ENCODE measurements at places on chromosomes 12 and 14.
A peak's percentile ranks its signal among the peaks of the same experiment; 100 is the strongest.

GRCh38 chr12:94942663-94943062, 60.8 kb downstream of the NDUFA12 start:
- no peak for DNase-seq

- DNase-seq, result no peak
These were observed 83.4 kb downstream of the TESC start for GRCh38 chr12:117015811-117016210.

DNA sequence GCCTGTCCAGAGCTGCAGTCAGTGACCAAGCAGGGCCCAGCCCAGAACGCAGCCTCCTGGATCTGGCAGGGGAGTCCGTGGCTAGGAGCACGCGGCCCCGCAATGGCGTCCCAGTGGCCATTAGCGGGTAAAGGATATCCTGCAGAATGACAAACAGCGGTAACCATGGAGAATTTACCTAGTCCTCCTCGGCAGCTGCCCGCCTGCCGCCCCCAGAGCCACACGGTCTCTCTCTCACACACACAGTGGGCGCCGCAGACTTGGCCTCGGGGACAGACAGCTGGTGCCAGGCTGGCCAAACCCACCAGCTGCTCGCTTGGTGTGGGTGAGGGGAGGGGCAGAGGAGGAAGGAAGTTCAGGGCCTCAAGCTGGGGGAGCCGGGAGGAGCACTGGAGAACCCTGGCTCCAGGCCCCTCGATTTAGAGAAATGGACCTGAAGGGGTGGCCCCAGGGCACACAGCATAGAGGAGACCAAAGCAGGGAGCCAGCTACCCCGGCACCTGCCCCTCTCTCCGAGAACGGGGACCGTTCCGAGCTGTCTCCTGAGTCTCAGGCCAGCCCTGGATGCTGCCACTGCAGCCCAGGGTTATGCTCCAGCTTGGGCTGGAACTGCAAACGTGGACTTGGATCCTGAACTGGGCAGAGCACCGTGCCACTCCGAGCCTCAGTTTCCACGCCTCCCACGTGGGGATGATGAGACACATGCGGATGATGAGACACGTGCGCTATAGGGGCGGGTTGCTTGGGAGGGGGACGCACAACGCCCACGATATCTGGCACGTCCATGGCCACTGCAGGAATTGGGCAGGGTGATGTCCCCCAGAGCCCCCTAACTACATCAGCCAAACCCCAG, 3.4 kb downstream of the CDK2AP1 start:
- DNase-seq, result peak; percentile 12

GRCh38 chr14:105256292-105256960, 8.1 kb downstream of the BTBD6 start:
- DNase-seq, result no peak

GRCh38 chr12:131089531-131090273, 136.0 kb downstream of the ADGRD1 start:
- no peak for DNase-seq

DNA sequence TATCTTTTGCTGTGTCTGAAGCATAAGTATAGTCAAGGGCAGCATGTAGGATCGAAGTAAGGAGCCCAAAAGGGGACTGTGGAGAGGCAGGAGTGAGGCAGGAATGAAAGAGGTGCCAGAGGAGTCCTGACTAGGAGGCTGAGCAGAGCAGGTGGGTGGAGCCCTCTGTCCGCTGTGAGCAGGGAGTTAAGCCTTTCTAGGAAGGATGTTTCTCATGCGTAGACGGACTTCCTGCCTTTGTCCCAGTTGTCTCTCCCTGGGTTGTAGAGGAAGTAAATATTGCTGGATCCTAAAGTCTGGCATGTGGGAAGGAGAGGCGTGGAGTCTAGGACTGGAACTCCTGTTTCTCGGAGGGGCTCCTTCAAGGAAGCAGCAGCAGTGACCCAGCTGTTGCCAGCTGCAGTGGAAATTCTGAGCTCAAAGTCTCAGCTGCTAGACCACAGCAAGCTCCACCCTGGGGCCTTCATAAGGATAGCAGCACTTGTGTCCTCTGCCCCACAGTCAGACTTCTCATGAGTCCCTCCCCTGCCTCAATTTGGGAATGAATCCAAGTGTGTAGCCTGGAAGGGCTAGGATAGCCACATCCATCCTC, 44.0 kb downstream of the RBMS2 start:
- peak; percentile 39 for DNase-seq

- DNase-seq, result no peak
These were observed 15.5 kb upstream of the ETV6 start for GRCh38 chr12:11633968-11634367.

- DNase-seq, result no peak
These were observed 122.1 kb downstream of the CPNE8 start for GRCh38 chr12:38783304-38783703.

GRCh38 chr14:95034788-95035187, 122.5 kb downstream of the DICER1 start:
- no peak for DNase-seq

DNA sequence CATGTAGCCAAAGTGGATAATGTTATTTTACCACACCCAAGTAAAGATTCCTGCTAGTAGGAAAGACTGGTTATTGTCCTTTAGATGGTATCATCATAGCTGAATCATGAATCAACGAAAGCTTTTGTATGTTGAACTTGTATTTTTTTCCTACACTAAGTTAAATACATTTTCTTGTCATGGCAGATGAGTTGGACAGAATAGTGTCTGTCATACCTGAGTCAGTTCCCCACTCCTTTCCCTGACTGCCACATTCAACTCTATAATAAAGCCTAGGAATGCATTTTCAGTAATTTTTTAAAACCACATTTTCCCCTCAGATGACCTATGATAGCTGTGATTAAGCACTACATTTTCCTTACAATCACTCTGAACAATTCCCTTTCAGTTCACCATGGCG, 9.3 kb upstream of the PTHLH start:
- no peak for DNase-seq

- no peak for DNase-seq
These were observed 79.7 kb downstream of the FGD4 start for GRCh38 chr12:32478858-32479725.

GRCh38 chr14:36161776-36162175, 14.7 kb downstream of the PTCSC3 start:
- no peak for DNase-seq

DNA sequence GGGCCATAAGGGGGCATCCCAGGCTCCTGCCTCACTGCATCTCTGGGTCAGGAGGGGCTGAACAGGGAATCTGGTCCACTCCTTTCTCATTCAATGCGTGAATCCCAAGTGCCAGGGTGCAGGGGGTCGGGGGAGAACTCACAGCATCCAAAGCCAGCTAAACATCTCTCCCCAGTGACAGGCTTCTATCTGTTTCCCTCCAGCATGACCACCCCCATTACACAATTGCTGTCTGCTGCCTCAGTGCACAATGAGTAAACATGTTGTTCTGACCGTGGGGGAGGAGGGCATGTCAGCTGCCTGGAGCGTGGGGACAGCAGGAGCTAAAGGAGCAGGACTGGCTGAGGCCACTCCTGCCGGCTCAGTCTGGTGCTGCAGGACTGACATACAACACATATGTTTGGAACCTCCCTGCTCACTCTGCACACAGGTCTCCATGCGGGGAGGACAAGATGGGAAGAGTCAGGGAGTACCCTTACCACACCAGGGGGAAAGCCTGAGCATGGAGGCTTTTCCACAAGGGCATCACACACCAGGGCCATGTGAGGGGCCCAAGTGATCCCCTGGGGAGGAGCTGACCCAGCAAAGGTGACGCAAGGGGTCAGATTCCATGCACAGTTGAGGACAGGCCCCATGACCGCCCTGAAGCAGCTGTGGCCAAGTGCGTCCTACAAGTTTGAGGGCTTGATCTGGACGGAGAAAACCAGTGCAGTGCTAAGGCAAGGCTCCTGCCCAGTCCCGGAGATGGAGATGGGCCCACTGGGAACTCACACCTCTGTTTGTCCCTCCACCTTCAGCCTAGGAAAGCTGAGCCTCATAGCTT, 1.4 kb downstream of the TNS2 start:
- no peak for DNase-seq

- no peak for DNase-seq
These were observed 1.3 kb downstream of the ZFHX2 start for GRCh38 chr14:23550131-23550811.

DNA sequence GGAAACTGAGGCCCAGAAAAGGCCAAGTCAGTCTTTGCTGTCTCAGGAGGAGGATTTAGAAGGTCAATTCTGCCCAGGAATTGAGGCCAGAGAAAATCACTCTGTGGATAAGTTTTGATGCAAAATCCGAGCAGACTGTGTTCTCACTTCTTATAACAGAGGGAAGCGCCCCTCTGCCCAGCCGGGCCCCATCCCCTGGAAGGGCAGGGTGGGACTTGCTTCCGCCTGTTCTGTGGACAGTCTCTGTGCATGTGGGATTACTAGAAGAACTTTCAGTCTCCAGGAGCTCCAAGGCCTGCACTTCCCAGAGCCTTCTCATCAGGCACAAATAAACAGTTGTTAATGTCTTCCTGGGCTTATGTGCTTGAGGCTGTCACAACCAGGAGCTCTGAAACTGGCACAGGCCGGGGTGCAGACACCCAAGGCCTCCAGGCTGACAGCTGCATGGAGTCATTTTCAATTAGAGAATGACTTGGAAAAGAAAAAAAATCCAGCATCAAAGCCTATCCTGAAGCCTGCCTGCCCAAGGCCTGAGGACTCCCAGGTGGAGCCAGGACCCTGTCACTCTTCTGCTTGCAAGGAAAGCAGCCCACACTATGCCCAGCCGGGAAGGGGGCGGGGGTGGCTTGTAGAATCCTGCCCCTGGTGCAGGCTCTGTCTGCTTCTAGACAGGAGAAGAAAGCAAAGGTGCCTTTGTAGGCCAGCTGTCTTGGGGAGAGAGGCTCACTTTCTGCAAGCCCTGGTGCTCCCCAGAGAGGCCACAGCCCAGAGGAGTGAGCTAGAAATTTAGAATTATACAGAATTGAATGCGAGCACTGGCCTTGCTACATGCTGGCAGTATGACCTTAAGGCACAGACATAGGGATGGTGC, 84.7 kb downstream of the NTF3 start:
- DNase-seq, result no peak

DNA sequence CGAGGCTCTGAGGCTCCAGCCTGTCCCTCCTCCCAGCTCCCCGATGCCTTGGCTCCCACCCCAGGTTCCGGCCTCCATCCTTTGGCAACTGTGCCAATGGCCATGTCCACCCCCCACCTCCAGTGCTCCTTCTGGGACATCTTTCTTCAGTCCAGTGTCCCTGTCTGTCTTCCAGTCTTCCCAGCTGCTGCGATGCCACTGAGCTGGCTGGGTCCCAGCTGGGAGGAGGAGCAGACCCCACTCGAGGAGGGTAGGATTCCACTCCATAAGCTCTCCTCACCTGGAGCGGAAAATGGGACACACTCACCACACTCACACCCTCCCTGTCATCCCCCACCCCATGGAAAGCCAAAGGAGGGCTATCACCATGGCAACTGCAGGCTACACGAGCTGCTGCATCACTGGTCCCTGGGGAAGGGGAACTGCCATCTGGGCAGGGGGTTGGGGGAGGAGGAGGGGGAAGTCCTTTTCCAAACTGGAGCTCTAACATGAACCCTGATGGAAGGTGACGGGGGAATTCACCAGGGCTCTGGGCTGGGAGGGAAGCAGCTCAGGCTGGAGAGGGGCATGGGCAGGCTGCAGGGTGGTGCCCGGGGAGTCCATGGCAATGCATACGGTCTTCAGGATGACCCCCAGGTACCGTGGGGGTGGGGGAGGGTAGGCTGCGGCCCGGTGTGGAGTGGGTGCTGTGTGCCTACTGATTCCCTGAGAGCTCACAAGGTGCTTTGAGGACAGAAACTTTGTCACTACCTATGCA, 94.3 kb downstream of the LRRC74A start:
- peak; percentile 56 for DNase-seq

DNA sequence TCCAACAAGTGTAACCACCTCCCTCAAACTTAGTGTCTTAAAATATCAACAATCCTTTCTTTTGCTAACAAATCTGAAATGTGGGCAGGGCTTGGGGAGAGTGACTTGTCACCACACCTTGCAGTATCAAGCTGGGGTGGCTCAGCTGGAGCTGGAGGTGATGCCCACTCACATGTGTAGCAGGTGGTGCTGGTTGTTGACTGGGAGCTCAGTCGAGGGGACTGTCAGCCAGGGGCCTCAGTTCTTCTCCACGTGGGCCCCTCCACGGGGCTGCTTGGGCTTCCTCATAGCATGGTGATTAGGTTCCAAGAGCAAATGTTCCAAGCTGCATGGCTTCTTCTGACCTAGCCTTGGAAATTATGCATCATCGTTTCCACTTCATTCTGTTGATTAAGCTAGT, 32.6 kb upstream of the ESRRB start:
- DNase-seq, result no peak

DNA sequence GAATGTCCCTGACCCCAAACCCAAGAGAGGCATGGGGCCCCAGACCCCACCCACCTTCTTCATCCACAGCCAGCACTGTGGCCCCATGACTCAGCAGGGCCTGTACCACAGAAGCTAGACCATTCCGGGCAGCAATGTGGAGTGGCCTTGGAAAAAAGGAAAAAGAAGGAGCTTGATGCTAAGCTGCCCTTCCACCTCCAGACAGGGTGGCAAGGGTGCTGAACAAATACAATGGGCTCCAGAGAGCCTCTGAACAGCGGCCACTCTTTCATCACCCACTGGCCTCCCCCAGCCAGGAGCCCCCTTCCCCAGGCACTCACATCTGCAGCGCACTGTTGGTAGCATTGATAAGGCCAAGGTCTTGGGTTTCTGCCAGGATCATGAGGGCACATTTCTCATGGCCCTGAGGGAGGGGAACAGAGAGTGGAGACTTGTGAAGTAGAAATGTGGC, 13.9 kb downstream of the SLC39A5 start:
- no peak for DNase-seq

DNA sequence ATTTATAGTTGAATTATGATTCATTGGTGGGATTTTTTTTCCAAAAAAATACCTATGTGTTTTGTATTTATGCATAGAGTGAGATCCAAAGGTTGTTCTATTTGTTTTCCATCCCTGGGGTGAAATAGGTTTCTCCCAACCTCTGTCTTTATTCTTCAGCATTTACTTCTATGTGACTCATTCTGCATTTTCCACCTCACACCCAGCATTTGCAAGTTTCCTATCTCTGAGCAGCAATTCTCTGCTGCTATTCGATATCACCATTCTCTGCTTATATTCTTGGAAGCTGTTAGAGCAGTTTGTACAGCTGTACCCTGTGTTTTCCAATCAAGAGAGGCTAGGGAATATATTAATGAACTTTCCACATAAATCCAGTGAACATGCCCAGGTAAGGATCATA, 538.9 kb downstream of the SNAPC1 start:
- no peak for DNase-seq

DNA sequence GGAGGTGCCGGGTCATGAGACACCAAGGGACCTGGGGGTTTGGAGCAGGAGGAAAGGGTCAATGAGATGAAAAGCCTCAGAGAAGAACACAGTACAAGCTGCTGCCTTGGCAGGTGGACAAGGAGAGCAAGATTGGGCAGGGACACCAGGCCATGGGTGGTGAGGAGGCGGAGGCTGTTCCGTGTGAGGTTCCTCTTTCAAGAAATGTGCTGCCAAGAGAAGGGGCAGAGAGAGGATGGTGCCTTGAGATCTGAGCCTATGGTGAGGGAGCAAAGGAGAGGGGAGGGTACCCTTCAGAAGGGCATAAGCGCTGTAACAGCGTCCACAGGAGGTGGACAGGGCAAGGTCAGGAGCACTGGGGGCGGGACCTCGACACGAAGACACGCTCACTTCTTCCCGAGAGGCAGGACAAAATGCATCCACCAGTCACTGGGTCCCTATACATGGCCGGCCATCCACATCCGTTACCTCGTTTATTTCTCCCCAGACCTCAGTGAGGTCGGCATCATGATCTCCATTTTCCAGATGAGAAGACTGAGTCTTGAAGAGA, 100.2 kb downstream of the B4GALNT3 start:
- DNase-seq, result no peak

- no peak for DNase-seq
These were observed 29.2 kb downstream of the KCNA1 start for GRCh38 chr12:4938900-4939299.

GRCh38 chr14:24274101-24274543, 2.7 kb upstream of the RABGGTA start:
- no peak for DNase-seq
